ENCODE measurements at places on chromosomes 16 and 17.

GRCh38 chr16:12304861-12305596, 328.5 kb downstream of the SNX29 start:
- no peak for DNase-seq

- DNase-seq: no peak
Observed at GRCh38 chr17:57643062-57643461, 102.0 kb downstream of the CCDC182 start.

GRCh38 chr16:70634861-70635260, 11.5 kb upstream of the IL34 start:
- no peak for DNase-seq

DNA sequence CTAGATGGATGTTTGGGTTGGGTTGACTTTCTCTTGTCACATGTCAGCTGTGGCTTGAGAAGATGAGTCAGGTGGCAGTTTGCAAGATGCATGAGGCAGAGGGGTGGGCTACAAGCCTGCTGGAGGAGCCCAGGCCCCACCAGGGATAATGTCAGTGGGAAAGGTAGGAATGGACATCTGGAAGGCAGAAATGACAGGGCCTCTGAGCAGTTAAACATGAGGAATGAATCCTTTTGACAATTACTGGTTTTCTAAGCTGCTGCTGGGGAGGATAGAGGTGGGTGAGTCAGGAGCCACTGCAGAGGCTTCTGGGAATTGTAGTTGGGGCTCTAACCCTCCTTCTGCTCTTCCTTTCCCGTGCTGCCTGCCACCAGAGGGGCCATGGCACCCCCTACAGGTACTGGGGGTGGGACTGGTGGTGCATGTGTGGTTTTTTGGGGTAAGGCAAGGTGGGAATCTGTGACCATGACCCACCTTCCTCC, 15.7 kb downstream of the SLC52A1 start:
- DNase-seq: no peak

DNA sequence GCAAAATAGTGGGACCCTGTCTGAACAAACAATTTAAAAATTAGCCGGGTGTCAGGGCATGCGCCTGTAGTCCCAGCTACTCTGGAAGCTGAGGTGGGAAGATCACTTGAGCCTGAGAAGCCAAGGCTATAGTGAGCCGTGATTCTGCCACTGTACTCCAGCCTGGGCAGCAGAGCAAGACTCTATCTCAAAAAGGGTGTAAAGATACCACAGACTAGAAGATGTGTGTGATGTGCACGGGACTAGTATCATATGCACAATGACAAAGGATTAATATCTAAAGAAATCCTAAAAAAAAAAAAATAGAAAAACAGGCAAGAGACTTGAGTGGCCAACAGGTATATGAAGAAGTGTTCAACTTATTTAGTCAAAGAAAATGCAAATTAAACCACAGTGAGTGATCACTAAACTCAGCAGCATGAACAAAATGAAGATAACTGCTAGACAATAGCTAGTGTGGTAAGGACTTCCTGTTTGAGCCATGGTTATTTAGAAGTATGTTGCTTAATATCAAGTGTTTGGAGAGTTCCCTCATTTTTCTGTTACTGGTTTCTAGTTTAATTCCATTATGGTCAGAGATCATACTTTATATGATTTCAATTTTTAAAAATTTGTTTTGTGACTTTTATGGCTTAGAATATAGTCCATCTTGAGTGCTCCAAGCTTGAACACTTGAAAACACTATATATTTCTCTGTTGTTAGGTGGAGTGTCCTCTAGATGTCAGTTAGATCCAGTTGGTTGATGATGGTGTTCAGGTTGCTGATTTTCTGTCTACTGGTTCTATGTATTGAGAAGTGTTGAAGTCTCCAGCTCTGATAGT, 14.7 kb upstream of the SLX4 start:
- no peak for DNase-seq

GRCh38 chr16:324451-325334, 27.8 kb downstream of the AXIN1 start:
- no peak for DNase-seq

GRCh38 chr17:7716901-7717755, at the start of gene DNAH2:
Gene DNAH2, plus strand, starts transcription at chr17:7717744. Its CDS starts 1,991 bp downstream, at chr17:7719735.
- DNase-seq: peak; percentile 75

DNA sequence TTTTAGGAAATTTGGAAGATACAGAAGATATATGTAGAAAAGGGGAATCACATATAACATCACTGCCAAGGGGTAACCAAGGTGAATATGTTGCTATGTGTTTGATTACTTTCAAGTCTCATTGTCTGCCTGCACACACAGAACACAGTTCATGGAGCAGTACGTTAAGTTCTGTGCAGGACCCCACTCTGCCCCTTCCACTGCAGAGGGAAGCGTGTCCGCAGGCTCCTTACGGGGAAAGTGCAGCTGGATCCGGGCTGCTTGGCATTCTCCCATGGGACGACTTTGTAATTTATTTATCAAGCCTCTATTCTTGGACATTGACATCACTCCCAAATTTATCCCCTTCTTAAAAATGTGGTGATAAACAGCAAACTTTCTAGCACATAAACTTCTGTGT, 226.8 kb downstream of the FOXL1 start:
- DNase-seq: no peak

DNA sequence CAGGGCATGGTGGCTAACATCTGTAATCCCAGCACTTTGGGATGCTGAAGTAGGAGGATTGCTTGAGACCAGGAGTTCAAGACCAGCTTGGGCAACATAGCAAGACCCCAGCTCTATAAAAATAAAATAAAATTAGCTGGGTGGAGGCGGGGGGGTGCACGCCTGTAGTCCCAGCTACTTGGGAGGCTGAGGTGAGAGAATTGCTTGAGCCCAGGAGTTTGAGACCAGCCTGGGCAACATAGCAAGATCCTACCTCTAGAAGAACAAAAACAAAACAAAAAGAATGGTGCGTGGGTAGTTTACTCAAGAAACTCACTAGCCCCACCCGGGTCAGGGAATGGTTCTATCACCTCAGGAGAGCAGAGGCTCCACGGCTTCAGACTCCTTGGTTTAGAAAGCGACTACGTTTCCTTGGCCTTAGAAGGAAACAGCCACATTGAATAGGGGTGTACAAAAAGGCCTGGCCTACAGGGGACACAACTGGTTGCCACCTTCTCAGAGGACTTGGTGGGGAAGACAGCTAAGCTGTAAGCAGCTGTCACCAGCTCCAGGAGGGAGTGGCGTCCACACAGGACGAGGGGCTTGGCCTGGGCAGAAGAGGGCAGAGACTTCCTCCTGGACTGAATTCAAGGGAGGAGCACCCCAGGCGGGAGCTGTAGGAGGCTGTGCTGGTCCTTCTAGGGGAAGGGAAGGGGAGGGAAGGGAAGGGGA, 716 bp downstream of the TK1 start:
- no peak for DNase-seq

DNA sequence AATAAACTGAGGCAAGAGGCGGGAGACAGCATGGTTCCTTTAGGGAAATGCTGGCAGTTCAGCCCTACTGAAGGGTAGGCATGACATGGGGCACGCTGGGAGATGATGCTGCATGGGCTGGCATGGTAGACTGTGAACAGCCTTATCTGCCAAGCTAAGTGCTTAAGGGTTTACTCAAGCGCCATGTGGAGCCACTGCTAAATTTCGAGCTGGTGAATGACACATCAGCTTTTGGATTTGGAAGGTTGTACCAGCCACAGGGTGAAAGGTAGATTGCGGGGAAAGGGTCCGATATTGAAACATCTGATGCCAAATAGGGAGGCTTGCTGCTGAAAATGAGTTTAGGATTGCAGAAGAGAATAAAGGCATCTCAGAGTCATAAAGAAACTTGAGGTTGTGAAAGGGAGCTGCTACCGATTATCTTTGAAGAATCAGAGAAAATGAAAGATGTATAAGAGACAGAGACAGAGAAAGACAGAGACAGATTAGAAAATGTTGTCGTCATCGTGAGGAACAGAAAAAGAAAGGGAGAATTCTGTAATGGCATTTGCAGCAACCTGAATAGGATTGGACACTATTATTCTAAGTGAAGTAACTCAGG, 16.3 kb downstream of the PIK3R5 start:
- no peak for DNase-seq

GRCh38 chr17:45873728-45874127, 20.6 kb upstream of the MAPT start:
- DNase-seq: no peak

GRCh38 chr16:20315764-20316163, 11.5 kb downstream of the GP2 start:
- DNase-seq: no peak

GRCh38 chr17:1752425-1753262, 9.2 kb upstream of the SERPINF1 start:
- no peak for DNase-seq
